Natural killer cell treated with Interleukin-12 subunit alpha and Interleukin-12 subunit beta and Interleukin-15 and Interleukin-18, amount 100 ng/mL, for 72 hours (primary cell): ENCODE measurements at places on chromosomes 7 and 10. TPM values are rescaled to one million over a fixed set of nuclear protein-coding genes. Genes with fewer than 3 reads are reported as not detected.

DNA sequence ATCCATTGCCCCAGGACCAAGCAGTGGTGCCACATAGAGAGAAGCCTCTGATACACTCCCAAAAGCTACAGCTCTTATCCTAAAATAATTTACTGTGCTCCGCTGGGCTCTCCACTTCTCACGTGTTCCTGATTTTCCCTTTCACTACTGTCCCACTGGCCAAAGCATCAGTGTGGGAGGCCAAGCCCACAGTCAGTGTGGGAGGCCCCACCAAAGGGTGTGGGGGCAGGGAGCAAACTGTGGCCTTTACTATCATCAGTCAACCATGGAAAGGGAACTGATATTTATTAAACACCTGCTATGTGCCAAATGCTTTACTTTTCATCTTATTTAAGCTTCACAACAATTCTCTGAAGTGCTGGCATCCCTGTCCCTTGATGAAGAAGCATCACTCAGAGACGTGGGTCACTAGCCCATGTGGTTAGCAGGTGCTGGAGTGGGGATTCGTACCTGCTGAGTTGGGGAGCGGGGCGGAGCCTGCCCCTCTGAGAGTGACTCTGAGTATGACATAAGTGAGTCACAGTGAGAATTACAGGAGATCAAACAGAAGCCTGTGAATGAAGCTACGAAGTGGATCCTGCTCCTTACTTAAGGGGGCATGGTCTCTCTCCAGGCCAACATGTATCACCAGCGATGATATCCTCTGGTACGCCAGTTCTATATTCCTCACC lies 50.4 kb downstream of the PYROXD2 start:
- DNase-seq: no peak

GRCh38 chr10:133226251-133226808 lies 3.7 kb upstream of the UTF1 start:
- no peak for DNase-seq

DNA sequence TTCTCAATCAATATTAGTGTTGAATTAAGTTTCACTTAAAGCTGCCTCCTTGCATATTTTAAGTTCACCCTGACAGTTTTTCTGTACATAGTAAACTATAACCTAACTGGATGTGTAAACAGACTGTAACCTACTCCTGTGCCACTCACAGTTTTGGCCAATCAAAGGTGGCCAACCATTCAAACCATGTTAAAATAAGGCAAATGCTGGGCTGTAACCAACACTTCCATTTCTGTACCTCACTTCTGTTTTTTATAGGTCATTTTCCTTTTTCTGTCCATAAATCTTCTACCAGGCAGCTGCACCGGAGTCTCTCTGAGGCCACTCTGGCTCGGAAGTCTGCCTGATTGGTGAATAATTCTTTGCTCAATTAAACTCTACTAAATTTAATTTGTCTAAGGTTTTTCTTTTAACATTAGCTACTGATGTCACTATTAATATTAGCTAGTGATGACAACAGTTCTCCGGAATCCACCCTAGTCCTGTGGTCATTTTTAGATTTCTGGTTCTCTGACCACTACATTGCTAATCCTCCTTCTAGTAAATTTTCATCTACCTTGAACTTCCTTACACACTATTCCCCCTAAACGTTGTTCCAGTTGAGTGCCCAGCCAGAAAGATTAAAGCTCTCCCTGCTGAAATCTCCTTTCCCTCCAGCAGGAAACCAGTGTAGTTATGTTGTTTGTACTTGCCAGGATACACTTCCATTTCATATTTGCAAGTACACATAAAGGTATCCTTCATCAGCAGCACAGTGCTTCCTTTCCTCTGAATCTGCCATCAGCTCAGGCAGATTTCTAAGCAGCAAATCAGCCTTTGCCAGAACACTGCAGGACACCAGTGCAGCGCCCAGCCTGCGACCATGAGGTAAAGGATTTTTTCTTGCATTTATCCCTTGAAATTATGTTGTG lies 18.6 kb upstream of the IFIT2 start:
- no peak for DNase-seq

DNA sequence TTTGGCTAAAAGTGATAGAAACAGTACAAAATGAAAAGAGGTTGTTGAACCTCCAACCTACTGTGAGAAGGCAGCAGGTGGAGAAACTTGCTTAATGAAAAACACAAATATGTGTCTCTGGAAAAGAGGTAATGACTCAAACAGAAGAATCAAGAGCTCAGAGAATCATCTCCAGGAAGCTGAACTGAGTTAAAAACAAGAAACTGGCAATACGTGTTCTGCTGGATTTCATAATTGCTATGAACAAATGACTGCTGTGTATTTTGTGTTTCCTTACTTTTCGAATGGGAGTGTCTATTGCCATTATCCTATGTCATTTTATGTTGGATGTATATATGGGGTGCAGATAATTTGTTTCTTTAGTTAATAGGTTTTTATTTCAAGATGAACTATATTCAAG lies 401.1 kb downstream of the DGKB start:
- DNase-seq: no peak

GRCh38 chr7:38310591-38311101 lies 37.2 kb upstream of the TARP start:
- DNase-seq: no peak

DNA sequence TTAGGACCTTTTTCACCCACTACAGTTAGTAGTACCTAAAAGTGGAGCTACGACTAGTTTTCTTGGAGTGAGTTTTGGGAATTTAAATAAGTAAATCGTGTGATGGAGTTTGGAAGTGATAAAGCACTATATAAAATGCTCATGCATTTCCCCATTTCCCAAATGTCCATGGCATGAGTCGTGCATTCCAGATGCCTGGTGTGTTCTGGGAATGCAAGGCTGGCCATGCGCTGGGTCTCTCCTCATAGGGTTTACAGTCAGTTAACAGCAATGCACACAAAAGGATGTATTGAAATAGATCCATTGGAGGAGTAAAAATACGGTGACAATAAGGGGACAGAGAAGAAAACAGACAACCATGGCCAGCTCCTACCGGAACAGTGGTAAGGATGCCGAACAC lies 149.8 kb downstream of the DPP6 start:
- DNase-seq: no peak

DNA sequence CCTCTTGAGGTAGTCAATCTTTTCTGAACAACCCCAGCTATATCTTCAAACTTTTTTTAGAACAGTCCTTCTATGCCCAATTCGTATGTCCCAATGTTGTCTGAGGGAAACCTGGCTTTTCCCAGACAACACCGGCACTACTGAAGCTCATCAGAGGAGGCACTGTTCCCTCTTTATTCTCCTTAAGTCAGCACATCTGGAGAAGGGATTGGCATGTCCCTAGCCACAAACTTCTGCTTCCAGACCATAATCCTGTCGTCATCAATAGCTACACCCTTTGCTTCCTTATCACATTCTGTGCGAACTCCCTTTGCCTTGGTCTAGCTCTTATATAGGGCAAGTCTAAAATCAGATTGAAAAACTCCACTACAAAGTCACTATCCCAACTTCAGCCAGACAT lies 22.9 kb downstream of the PON3 start:
- DNase-seq: no peak

UNCX gene
- total RNA-seq: not detected

OR6V1 gene
- not detected for total RNA-seq

ANKMY2 gene
- total RNA-seq: 13.4 TPM

VWDE gene
- total RNA-seq: 0.31 TPM

CALU gene
- total RNA-seq: 46.3 TPM

KLF14 gene
- not detected for total RNA-seq

ZNF727 gene
- total RNA-seq: not detected

CDK14 gene
- 2.8 TPM for total RNA-seq
